Metanephros (tissue), 2 donors: ENCODE measurements at places on chromosomes 2 and 18. TPM values are rescaled to one million over a fixed set of nuclear protein-coding genes. Genes with fewer than 3 reads are reported as not detected.

Gene POTEI
- total RNA-seq, result 0.06 TPM

Gene UGT1A8
- total RNA-seq, result not detected

Gene KLHL30
- 8.3 TPM for total RNA-seq

Gene POTEJ
- 0.12 TPM for total RNA-seq

Gene SIGLEC15
- total RNA-seq, result 0.41 TPM

Gene DYTN
- total RNA-seq, result not detected

Gene TBR1
- 0.29 TPM for total RNA-seq

Gene ID2
- total RNA-seq, result 607 TPM

Gene SKOR2
- not detected for total RNA-seq

Gene SLC11A1
- 15.5 TPM for total RNA-seq

Gene SPATA3
- not detected for total RNA-seq

Gene TP53I3
- 42.1 TPM for total RNA-seq

Gene ABCG5
- 0.18 TPM for total RNA-seq

Gene BCL11A
- total RNA-seq, result 11.0 TPM

Gene SLC9A4
- 12.9 TPM for total RNA-seq

Gene RFX8
- total RNA-seq, result 2.5 TPM

Gene CKAP2L
- 8.2 TPM for total RNA-seq

Gene IL1R1
- total RNA-seq, result 18.5 TPM

Gene TXNL4A
- 38.7 TPM for total RNA-seq

Gene GRHL1
- 5.4 TPM for total RNA-seq

Gene POTEC
- not detected for total RNA-seq

Gene ACADL
- total RNA-seq, result 16.1 TPM

Gene TEKT4
- 0.29 TPM for total RNA-seq

Gene TUBB8B
- total RNA-seq, result not detected

Gene MIB1
- total RNA-seq, result 53.2 TPM

Gene CIDEA
- 0.64 TPM for total RNA-seq

Gene APLF
- 7.3 TPM for total RNA-seq

Gene CCDC74A
- 20.4 TPM for total RNA-seq

Gene HAUS1
- 22.0 TPM for total RNA-seq

Gene TUBB6
- 88.5 TPM for total RNA-seq

Gene CHRND
- 5.5 TPM for total RNA-seq

Gene KCNJ3
- 6.1 TPM for total RNA-seq

Gene DPP10
- 4.7 TPM for total RNA-seq

Gene ATP6V1B1
- 73.2 TPM for total RNA-seq

Gene ARHGEF4
- total RNA-seq, result 6.7 TPM

Gene CREG2
- 1.6 TPM for total RNA-seq

Gene ASIC4
- 0.18 TPM for total RNA-seq

Gene FNDC4
- 6.8 TPM for total RNA-seq

Gene COQ10B
- 16.2 TPM for total RNA-seq
